Choroid plexus epithelial cell (primary cell): ENCODE measurements at places on chromosomes 6 and 20.

DNA sequence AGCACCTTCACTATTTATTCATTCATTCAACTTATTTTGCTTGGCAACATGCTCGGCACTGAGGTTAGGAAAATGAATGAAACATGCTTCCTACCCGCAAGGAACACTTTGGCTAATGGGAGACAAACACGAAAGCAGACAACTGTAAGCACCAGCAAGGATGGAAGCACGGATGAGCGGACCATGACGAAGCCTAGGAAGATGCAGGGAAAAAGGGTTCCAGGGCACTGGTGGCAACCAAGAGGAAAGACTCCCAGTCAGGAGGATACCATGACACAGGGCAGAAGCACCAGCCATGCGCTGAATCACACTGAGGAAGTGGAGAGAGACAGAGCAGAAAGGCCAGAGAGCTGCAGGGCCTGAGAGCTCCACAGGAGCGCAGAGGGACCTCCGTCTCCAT is 9.8 kb downstream of the PDE10A start:
- DNase-seq, result no peak

- DNase-seq, result peak; percentile 12
Measured at GRCh38 chr6:33882154-33882553, 78.4 kb upstream of the MLN start.

- no peak for DNase-seq
Measured at GRCh38 chr20:57475388-57476083, 49.4 kb downstream of the CTCFL start.

GRCh38 chr6:3293271-3294155 is 34.8 kb downstream of the PSMG4 start:
- no peak for DNase-seq

DNA sequence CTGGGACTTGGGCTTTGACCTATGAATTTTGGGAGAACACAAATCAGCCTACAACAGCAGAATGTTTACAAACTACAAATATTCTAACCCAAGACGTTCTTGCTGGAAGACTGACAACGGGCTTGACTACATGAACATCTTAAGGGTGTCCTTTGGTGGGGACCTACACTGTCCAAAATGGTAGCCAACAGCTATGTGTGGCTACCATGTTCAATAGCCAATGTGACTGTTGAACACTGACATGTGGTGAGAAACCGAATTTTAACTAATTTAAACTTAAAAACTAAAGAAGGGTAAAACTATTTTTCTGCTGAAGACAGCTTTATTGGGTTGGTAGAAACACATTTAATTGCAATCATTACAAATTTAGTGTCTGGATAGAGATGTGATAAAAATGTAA is 30.1 kb downstream of the LINC00237 start:
- no peak for DNase-seq

DNA sequence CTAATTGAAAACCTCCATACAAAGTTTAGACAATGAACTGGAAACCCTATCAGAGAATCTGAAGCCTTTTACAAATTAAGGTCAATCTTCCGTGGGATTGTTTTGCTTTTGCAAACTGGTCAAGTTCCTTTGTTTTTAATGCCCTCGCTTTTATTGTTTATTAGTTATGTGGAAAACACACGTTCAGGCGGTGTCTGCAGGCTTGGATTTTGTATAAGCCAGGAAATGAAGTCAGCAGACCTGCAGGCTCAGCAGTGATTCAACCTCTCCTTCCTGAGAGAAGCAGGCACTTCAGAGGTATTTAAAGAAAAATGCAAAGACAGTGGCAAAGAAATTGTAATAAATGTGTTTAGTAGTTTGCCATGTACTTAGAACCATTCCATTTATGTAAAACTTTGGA is 103.4 kb upstream of the PDE10A start:
- peak; percentile 82 for DNase-seq

DNA sequence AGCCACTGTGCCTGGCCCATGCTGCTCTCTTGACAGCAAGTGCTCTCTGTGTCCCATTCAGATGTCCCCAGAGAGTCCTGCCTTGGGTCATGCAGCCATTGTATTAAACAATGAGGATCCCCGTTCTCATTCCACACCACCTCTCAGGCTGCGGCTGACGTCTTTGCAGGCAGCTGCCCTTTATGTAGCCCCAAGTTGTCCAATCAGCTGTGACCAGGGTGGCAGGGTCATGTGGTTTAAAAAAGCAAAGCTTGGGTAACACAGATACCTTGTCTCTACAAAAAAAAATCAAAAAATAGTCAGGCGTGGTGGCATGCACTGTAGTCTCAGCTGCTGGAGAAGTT is 13.2 kb downstream of the GCNT2 start:
- no peak for DNase-seq

DNA sequence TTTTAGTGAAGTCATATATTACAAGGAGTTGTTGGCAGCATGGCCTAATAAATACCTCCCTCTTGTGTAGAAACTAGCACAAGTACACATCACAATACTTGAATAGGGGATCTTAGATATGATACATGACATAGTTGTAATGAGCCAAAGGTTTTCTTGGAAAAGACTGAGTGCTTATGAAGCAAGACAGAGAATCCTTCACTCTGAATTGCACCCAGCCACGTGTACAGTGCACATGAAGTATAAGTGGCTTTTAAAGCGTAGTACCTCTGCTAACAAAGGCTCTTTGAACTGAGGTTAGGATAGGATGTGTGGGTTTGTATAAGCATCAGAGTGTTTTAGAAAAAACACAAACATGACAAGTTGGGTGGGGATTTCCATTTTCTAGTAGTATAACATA is 145.5 kb upstream of the STMND1 start:
- DNase-seq, result peak; percentile 25
